ENCODE measurements at places on chromosomes 12 and 14. TPM values are rescaled to one million over a fixed set of nuclear protein-coding genes. Genes with fewer than 3 reads are reported as not detected.

The ERP27 gene
- total RNA-seq, result 0.22 TPM

The PRKD1 gene
- total RNA-seq, result 14.4 TPM

The PLBD1 gene
- total RNA-seq, result 28.6 TPM

DNA sequence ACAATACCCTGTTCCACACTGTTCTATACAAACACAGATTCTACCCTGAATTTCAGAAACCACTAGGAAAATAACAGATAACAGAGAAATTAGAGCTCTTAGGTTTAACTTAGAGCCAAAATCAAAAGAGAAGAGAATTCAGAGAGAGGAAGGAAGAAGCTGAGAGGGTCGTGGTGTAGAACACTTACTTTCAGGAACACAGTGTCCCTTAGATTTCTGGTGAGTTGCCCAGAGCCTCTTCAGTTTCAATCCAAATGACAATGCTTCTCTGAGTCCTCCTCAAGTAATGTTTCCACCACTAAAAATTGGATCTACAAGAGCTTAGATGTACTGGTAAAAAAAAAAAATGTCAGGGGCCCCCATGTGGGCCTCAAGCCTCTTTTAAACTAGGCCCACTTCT, 2.6 kb downstream of the YAF2 start:
- H3K27me3 ChIP-seq, result no peaks in the 10 kb centered on the region
- peak overlapping the region; percentile 33 for H3K27ac ChIP-seq
- peaks cover 6% of the 10 kb centered on the region for H3K36me3 ChIP-seq
- no peak overlapping the region for H3K4me3 ChIP-seq

DNA sequence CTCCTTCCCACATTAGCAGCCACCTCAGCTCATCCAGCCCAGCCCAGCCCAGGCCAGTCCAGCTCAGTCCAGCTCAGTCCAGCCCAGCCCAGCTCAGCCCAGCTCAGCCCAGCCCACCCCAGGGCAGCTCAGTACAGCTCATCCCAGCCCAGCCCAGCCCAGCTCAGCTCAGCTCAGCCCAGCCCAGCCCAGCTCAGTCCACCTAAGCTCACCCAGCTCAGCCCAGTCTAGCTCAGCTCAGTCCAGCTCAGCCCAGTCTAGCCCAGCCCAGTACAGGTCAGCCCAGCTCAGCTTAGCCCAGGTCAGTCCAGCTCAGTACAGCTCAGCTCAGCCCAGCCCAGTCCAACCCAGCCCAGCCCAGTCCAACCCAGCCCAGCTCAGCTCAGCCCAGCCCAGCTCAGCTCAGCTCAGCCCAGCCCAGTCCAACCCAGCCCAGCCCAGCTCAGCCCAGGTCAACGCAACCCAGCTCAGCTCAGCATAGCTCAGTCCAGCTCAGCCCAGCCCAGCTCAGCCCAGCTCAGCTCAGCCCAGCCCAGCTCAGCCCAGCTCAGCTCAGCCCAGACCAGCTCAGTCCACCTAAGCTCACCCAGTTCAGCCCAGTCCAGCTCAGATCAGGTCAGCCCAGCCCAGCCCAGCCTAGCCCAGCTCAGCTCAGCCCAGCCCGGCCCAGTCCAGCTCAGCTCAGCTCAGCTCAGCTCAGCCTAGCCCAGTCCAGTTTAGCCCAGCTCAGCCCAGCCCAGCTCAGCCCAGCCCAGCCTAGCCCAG, 63.0 kb downstream of the TMEM121 start:
- no peaks in the 10 kb centered on the region for H3K36me3 ChIP-seq
- no peak for DNase-seq
- no peaks in the 10 kb centered on the region for H3K4me1 ChIP-seq
- no peaks in the 10 kb centered on the region for H3K27me3 ChIP-seq
- no peak overlapping the region for H3K27ac ChIP-seq
- no peak overlapping the region for H3K4me3 ChIP-seq

All from spinal cord (tissue), 10 donors.